ENCODE measurements at places on chromosomes 3 and 15. TPM values are rescaled to one million over a fixed set of nuclear protein-coding genes. Genes with fewer than 3 reads are reported as not detected.

- DNase-seq, result no peak
These were observed 6.0 kb downstream of the GHRL start for GRCh38 chr3:10286596-10287295.

DNA sequence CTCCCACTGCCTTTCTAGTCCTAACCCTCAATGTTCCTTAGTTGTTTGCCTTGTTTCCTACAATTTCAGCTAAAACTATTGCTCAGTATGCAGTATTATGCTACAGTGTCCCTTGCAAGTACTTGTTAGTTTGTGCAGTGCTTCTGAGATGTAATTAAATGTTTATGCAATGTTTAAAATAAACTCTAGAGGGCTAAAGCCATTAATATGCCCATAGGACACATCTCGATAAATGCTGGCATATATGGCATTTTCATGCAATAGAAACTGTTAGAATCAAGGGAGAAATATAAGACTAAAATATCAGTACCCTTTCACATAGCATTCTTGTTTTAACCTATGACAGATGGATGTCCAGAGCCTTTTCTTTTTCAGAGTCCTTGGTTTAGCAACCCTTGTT lies 59.8 kb upstream of the ACKR4 start:
- DNase-seq, result no peak

GNAT1 gene
- 0.05 TPM for polyA plus RNA-seq

DNA sequence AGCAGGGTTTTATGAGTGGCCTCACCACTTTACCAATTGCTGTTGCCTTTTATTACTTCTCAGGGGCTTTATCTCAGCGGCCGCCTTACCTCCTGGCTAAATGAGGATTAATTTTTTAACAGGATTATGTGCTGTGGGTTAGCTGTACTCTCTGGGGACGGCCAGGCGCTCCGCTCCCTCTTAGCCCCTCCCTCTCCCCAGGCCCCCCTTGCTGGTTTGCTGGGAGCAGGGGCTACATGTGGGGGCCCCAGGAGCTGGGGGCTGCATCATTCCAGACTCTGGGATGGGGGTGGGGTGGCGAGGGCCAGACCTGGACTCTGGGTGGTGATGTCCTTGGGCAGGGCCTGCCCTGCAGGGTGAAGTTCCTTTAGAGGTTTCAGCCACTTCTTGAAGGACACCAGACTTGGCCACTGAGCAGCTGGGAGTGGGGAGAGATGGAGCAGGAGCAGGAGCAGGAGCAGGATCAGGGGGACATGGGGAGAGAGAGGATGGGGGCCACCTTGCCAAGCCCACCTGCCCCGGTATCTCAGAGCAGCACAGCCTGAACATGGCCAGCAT lies 196.1 kb downstream of the GOLGA6L6 start:
- peak; percentile 80 for DNase-seq

- DNase-seq, result no peak
These were observed 42.0 kb downstream of the WHAMM start for GRCh38 chr15:82851306-82851850.

DNA sequence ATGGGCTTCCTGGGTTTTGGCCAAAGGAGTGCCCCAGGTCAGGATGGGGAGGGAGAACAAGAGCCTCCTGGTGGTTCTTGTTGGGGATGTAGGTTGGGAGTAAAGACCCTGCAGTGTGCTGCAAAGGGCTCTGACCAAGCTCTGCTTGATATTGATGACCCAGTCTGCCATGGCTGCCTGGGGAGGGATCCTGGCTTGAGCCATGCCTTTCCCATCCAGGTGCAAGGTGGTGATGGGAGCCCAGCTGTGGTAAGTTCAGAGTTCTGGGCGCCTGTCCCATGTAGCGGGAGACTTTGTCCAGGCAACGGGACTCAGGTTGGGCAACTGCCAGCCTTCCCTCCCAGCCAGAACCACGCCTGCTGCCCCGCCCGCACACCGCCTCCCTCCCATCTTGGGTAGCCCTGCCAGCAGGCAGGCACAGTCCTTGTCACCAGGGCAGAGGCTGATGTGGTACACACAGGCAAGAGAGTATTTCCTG lies 2.6 kb downstream of the GNAI2 start:
- DNase-seq, result peak; percentile 92

- no peak for DNase-seq
These were observed 5.1 kb upstream of the TASOR start for GRCh38 chr3:56688191-56688590.

DNA sequence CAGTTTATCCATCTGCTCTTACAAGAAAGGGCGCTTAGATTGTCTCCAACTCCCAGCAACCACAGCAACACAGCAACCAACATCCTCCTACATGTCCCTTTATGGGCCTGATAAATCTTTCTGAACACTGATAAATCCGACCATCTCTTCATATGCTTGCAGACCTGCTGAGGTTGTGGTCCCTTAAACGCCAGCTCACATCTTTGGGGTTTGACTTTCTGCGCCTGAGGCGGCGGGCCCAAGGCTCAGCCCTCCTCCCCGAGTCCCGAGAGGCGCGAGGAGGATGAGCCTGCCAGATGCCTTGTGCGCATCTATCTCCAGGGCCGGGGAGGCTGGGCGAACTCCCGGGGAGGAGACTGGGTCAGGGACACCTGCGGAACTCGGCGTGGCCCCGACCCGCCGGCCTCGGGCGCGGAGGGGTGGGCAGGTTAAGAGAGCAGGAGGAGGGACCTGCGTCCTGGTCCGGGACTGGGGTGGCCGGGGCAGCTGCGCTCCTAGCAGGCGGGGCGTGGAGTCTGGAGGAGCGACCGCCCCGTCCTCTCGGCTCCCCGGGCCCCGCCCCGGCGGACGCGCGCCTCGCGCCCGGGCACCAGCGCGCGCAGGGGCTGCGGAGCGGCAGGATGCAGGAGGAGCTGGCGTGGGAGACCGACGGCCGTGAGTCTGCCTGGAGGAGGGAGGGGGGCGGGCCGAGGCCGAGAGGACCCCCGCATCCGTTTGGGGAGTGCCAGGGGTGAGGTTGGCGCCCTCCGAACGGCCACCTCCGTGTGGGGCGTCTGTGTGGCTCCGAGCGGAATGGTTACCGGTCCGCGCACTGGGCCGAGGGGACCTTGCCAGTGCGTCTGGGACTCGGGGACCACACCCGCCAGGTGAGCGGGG lies at the start of gene ANKDD1A:
Gene ANKDD1A (plus strand): TSS at position 592 of the 876 bp plus-strand sequence. CDS start 29 bp downstream, at position 621.
- peak; percentile 91 for DNase-seq

DNA sequence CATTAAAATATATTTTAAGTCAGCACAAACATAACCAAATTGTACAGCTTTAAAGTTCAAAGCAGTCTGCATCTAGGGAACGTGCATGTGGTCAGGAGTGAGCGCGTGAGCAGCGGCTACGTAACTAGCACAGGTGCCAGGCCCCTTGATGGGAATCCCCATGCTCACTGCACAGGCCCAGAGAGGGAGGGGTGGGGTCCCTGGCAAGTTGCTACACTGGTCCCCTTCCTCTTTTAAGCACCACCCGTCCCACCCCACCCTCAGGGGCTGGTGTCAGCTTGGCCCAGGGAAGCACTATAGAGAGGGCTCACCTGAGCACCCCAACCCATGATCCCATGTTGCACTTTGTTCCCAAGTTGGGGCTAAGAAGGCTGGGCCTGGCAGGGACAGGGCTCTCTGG lies 835 bp upstream of the GMPPB start:
- peak; percentile 86 for DNase-seq

GRCh38 chr15:82551646-82552247 lies 11.5 kb upstream of the RPS17 start:
- DNase-seq, result no peak

GRCh38 chr15:25059698-25060471 lies 105.1 kb downstream of the SNRPN start:
- peak; percentile 43 for DNase-seq

ASB14 gene
- polyA plus RNA-seq, result not detected

- no peak for DNase-seq
These were observed 85.7 kb downstream of the SPATA16 start for GRCh38 chr3:173055228-173055933.

DNA sequence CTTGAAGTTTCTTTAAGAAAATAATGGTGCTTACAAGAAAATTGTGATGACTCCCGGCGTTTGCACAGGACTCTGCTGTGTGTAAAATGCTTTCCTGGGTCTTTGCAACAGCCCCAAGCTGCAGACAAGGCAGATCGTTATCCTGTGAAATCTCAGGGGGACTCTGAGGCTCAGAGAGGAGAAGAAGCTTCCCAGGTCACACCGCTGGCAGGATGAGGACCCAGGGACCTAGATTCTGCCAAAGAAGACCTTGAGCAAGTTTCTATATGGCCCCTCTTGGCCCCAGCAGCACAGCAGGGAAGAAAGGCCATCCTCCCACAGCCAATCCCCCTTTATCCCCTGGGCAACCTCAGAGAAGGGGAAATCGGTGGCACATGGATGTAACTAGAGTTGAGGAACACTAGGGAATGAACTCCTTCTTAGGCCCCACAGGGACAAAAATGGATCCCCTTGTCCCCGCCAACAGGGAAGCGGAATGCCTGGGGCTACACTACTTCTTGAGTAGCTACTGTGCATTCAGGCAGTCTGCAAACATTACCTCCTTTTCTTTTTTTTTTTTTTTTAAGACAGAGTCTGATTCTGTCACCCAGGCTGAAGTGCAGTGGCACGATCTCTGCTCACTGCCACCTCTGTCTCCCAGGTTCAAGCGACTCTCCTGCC lies 72.8 kb downstream of the CPN2 start:
- DNase-seq, result no peak

SPTBN5 gene
- polyA plus RNA-seq, result 0.41 TPM

CTXN2 gene
- polyA plus RNA-seq, result not detected

NUP210 gene
- polyA plus RNA-seq, result 35.0 TPM

Data from spleen (tissue), 13 donors.